ENCODE measurements at places on chromosomes 1 and 21. TPM values are rescaled to one million over a fixed set of nuclear protein-coding genes. Genes with fewer than 3 reads are reported as not detected.

FUBP1 gene
- total RNA-seq = 57.9 TPM

CD2 gene
- not detected for total RNA-seq

DMRTA2 gene
- not detected for total RNA-seq

CELA2B gene
- total RNA-seq = not detected

PROK1 gene
- 0.72 TPM for total RNA-seq

KTI12 gene
- 9.7 TPM for total RNA-seq

OR6K3 gene
- total RNA-seq = not detected

PROX1 gene
- 1.9 TPM for total RNA-seq

DNA sequence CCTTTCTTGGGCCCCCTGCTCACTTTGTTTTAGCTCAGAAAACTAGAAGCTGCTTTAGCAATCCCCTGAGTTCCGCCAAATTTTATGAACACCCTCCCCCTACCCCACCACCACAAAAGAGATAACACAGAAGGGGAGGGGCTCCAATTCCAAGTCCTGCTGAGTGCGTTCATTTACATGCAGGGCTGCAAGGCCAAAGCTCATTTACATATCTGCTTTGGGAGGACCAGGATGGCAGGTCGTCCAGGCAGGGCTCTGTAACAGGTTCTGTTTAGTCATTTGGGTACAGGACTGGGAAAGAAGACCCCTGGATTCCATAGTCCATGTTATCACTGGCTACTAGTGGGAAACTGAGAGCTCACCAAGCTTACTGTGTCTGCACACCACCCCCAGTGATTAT lies 35.9 kb upstream of the KIF21B start:
- H3K4me1 ChIP-seq = peaks cover 1% of the 10 kb centered on the region
- H3K27ac ChIP-seq = no peak overlapping the region
- DNase-seq = no peak
- H3K27me3 ChIP-seq = no peaks in the 10 kb centered on the region

DNA sequence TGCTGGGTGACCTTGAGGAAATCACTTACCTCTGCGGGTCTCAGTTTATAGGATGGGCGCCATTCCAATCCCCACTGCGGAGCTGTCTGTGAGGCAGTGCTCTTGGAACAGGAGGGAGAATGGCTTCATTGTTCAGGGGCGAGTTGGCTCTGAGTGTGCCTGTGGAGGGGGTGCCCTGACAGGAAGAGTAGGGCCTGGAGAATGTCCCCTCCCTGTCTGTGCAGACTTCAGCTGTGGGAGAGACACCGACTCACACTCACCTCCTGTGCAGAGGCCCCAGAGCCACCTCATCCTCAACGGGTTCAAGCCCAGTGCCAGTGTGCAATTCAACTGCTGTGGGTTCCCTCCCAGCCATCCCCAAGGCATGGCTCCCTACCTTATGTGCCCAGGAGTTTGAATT lies 17.1 kb downstream of the ADORA1 start:
- H3K4me1 ChIP-seq = no peaks in the 10 kb centered on the region
- H3K27me3 ChIP-seq = no peaks in the 10 kb centered on the region
- H3K36me3 ChIP-seq = no peaks in the 10 kb centered on the region
- no peak overlapping the region for H3K4me3 ChIP-seq
- DNase-seq = no peak
- H3K27ac ChIP-seq = peak overlapping the region; percentile 31

- H3K27ac ChIP-seq = no peak overlapping the region
- peaks cover 15% of the 10 kb centered on the region for H3K4me1 ChIP-seq
- DNase-seq = no peak
- H3K36me3 ChIP-seq = no peaks in the 10 kb centered on the region
- no peak overlapping the region for H3K4me3 ChIP-seq
- H3K27me3 ChIP-seq = peaks cover 15% of the 10 kb centered on the region
Observed at GRCh38 chr1:54012863-54013262, 5.1 kb downstream of the LDLRAD1 start.

DNA sequence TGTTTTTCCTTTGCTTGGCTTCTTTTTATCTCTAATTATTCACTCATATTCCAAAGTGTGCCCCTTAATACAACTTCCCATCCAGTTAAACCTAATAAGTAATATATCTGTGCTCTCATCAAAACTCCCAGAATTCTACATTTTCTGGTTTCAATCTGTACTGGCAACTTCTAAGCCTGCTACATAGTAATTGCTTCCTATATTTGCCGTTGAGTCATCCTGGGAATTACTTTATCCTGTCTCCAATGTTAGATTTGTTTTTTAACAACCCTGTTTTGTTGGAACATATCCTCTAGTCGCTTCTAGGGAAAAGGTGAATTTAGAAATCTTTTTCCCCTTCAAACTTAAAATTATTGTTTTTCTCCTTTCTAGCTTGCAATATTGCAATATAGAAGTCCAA lies 620.5 kb upstream of the PKN2 start:
- H3K4me3 ChIP-seq = no peak overlapping the region
- H3K27me3 ChIP-seq = no peaks in the 10 kb centered on the region
- peaks cover 23% of the 10 kb centered on the region for H3K4me1 ChIP-seq
- H3K27ac ChIP-seq = no peak overlapping the region

- no peak for DNase-seq
- no peaks in the 10 kb centered on the region for H3K36me3 ChIP-seq
- peaks cover 5% of the 10 kb centered on the region for H3K4me1 ChIP-seq
- H3K27ac ChIP-seq = no peak overlapping the region
- peaks cover 3% of the 10 kb centered on the region for H3K27me3 ChIP-seq
Observed at GRCh38 chr1:226433341-226433720, 25.4 kb upstream of the PARP1 start.

DNA sequence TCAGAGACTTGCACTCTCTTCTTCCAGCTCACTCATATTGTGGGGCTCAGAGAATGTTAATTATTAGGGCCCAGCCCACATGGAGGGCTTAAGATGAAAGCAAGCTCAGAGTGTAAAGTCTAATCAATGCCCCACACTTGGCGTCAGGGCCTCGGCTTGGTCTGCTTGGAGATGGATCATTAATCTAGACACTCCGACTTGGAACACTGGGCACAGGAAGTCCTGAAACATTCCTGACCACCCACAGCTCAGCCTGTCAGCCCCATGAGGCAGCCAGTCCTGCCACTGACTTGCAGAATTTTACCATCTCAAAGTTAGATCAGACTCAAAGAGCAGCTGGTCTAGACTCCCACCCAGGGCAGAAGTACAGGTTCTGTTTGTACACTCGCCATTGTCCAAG lies 69.8 kb upstream of the TRABD2B start:
- H3K4me1 ChIP-seq = no peaks in the 10 kb centered on the region
- no peak overlapping the region for H3K4me3 ChIP-seq
- DNase-seq = no peak
- H3K27me3 ChIP-seq = no peaks in the 10 kb centered on the region
- H3K36me3 ChIP-seq = no peaks in the 10 kb centered on the region

- no peak overlapping the region for H3K27ac ChIP-seq
- DNase-seq = no peak
- no peak overlapping the region for H3K4me3 ChIP-seq
- peaks cover 28% of the 10 kb centered on the region for H3K4me1 ChIP-seq
Observed at GRCh38 chr1:200625381-200625824, 4.9 kb upstream of the KIF14 start.

- peaks cover 18% of the 10 kb centered on the region for H3K27me3 ChIP-seq
- H3K4me1 ChIP-seq = no peaks in the 10 kb centered on the region
- H3K4me3 ChIP-seq = no peak overlapping the region
- no peaks in the 10 kb centered on the region for H3K36me3 ChIP-seq
- no peak for DNase-seq
Observed at GRCh38 chr1:44108241-44108640, 10.4 kb upstream of the KLF17 start.

- H3K4me1 ChIP-seq = no peaks in the 10 kb centered on the region
- no peak overlapping the region for H3K27ac ChIP-seq
- no peaks in the 10 kb centered on the region for H3K36me3 ChIP-seq
- no peaks in the 10 kb centered on the region for H3K27me3 ChIP-seq
- no peak for DNase-seq
Observed at GRCh38 chr1:224684979-224685425, 68.9 kb downstream of the CNIH3 start.

GRCh38 chr1:240092301-240093119 lies 827 bp downstream of the FMN2 start:
- H3K36me3 ChIP-seq = no peaks in the 10 kb centered on the region
- H3K27me3 ChIP-seq = peaks cover 48% of the 10 kb centered on the region
- peak overlapping the region; percentile 40 for H3K4me3 ChIP-seq
- peaks cover 21% of the 10 kb centered on the region for H3K4me1 ChIP-seq
- no peak for DNase-seq

DNA sequence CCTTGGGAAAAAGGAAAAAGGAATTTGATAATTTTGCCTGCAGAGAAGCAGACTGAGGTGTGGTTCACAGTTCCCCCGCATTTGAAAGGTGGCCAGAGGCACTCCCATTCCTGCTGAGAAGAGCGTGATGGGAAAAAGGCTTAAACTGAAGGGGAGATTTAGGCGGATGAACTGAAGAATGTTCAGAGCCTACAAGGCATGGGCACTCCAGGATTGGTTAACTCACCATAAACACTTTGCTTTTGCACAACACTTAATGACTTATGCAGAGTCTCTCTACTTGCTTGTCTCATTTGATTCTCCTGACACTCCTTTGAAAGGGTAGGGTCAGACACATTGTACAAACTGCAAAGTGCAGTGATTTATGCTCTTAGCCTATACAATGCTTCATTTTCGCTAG lies 119.6 kb upstream of the RUNX1 start:
- no peaks in the 10 kb centered on the region for H3K27me3 ChIP-seq
- no peak overlapping the region for H3K4me3 ChIP-seq
- DNase-seq = no peak
- H3K4me1 ChIP-seq = peaks cover 10% of the 10 kb centered on the region
- H3K27ac ChIP-seq = no peak overlapping the region

DNA sequence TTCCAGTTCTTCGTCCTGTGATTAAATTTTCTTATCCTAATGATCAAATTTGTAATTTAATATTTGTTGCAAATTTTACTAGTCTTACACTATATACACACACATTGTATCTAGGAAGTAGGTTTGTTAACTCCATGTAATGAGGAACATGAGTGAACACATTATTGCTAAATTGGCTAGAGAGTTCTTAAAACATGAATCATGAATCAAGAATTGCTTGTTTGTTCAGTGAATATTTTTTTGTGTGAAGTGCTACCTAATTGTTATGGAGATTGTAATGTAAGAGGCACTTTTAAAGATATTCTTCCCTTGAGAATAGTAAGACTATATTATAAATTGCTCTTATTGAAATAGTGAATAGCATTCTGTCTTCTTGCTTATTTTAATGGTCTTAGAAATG lies 4.6 kb downstream of the GPSM2 start:
- no peaks in the 10 kb centered on the region for H3K27me3 ChIP-seq
- no peak overlapping the region for H3K4me3 ChIP-seq
- no peak for DNase-seq
- peak overlapping the region; percentile 23 for H3K27ac ChIP-seq
- H3K36me3 ChIP-seq = no peaks in the 10 kb centered on the region

DNA sequence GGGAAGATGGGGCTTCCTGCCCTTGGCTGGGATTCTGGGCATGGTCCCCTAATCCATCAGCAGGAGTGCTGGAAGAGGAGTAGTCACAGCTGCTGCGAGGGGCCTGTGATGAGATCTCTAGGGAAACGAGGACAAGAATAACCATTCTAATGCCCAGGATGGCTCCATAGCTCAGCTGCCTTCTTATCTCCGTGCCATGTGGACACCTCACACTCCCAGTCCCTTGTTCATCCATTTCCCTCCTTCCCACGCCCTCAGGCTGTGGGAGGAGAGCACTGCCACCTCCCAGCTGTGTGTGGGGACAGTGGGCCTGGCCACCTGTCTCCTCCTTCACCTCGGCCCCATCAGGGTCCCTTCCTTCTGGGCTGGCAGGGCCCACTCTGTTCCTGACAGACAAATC lies 16.1 kb upstream of the ETV3 start:
- H3K27me3 ChIP-seq = no peaks in the 10 kb centered on the region
- H3K27ac ChIP-seq = no peak overlapping the region
- H3K4me3 ChIP-seq = no peak overlapping the region
- no peaks in the 10 kb centered on the region for H3K36me3 ChIP-seq
- DNase-seq = no peak

GRCh38 chr1:92953491-92953890 lies 7.8 kb downstream of the DIPK1A start:
- H3K4me3 ChIP-seq = no peak overlapping the region
- no peak overlapping the region for H3K27ac ChIP-seq
- peaks cover 10% of the 10 kb centered on the region for H3K4me1 ChIP-seq
- H3K27me3 ChIP-seq = no peaks in the 10 kb centered on the region
- no peaks in the 10 kb centered on the region for H3K36me3 ChIP-seq

- DNase-seq = no peak
- H3K27ac ChIP-seq = no peak overlapping the region
- H3K4me1 ChIP-seq = no peaks in the 10 kb centered on the region
- H3K36me3 ChIP-seq = no peaks in the 10 kb centered on the region
- no peak overlapping the region for H3K4me3 ChIP-seq
Observed at GRCh38 chr1:182935716-182936115, 17.2 kb downstream of the SHCBP1L start.

- no peak overlapping the region for H3K27ac ChIP-seq
- peaks cover 74% of the 10 kb centered on the region for H3K36me3 ChIP-seq
- H3K4me3 ChIP-seq = no peak overlapping the region
- H3K27me3 ChIP-seq = no peaks in the 10 kb centered on the region
- peaks cover 94% of the 10 kb centered on the region for H3K4me1 ChIP-seq
- peak; percentile 62 for DNase-seq
Observed at GRCh38 chr1:207815466-207815865, 63.6 kb downstream of the CD46 start.

DNA sequence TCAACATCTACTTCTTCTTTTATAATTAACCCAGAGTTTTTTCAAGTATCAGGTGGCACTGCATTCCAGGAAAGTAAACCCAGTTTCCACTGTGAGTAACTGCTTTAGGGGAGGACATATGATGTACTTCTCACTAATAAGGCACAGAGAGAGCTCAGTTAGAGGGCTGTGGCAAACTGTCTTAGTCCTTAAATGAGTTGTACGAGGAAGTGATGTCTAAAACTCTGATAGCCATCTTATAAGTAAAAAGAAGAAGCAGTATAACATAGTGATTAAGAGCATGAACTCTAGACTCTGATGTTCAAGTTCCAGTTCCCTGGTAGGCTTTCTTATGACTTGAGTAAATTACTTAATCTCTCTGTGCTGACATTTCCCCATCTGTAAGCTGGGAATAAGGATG lies 58.7 kb upstream of the PTGS2 start:
- H3K27me3 ChIP-seq = no peaks in the 10 kb centered on the region
- H3K27ac ChIP-seq = no peak overlapping the region
- no peak for DNase-seq
- H3K36me3 ChIP-seq = no peaks in the 10 kb centered on the region
- H3K4me3 ChIP-seq = no peak overlapping the region
- no peaks in the 10 kb centered on the region for H3K4me1 ChIP-seq

DNA sequence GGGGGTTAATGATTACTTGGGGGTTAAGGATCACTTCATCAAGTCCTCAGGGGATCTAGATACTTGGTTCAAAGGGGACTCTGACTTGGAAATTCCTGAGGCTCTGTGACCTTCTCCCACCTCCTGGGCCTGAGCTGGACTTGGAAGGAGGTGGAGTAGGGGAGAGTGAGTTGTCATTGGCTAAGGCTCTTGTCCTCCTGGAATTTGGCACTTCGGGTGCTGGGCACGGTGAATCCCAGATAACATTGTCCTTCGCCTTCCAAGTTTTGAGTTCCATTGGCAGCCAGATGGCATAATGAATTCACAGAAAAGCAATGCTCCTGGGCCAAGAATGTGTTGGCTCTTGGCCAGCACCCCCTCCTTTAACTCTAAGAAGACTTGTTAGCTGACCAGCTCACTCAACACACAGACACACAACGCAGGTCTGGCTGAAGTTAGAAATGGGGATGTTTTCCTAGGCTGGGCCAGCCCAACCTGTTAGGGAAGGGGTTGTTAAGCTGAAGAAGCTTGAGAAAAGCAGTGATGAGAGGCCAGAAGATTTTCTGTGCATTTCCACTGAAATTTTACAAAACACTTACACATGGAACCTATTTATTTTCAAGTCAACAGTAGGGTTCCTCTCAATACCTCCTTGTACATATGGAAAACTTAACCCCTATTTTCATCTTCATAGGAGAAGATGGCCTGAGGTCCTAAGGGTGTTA lies 29.7 kb downstream of the SLC26A9 start:
- H3K36me3 ChIP-seq = no peaks in the 10 kb centered on the region
- no peaks in the 10 kb centered on the region for H3K27me3 ChIP-seq
- no peak overlapping the region for H3K27ac ChIP-seq
- H3K4me1 ChIP-seq = no peaks in the 10 kb centered on the region
- DNase-seq = no peak

Measured in suprapubic skin (tissue), 4 donors.